ENCODE measurements at places on chromosomes 5 and 9.

- DNase-seq: peak; percentile 54
Observed at GRCh38 chr9:125889112-125889475, 141.9 kb downstream of the PBX3 start.

- DNase-seq: no peak
Observed at GRCh38 chr5:51404255-51404654, 21.0 kb downstream of the ISL1 start.

- DNase-seq: no peak
Observed at GRCh38 chr5:22596404-22596970, 256.7 kb downstream of the CDH12 start.

- DNase-seq: no peak
Observed at GRCh38 chr5:146703899-146704298, 174.7 kb downstream of the PPP2R2B start.

Data from Right ventricle myocardium superior (tissue), 1 donor.